ENCODE measurements at places on chromosomes 2 and 18.

DNA sequence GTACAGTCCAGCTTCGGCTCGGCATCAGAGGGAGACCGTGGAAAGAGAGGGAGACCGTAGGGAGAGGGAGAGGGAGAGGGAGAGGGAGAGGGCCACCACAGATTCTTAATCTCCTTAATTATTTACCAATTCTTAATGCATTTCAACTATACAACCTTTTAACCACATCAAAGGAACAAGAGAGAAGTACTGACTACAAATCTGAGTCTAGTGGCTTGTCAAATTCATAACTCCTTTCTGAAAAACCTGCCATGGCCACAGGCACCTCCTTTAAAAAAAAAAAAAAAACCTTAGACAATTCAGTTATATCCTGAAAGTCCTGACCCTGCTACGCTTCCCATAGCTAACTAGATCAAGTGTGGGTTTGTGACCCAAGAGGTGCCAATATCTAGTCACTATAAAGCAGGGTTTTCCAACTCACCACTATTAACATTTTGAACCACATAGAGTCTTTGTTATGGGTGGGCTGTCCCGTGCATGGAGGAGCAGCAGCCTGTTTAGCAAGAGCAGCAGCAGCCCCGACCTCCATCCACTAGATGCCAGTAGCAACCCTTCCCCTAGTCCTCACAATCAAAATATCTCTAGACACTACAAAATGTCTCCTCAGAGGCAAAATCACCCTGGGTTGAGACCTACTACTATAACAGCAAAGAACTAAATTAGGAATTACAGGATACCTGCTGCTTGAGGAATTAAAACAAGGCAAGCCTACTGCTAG is 6.8 kb downstream of the ESCO1 start:
- no peak for DNase-seq
- no peak overlapping the region for H3K27ac ChIP-seq
- H3K27me3 ChIP-seq = no peaks in the 10 kb centered on the region
- H3K4me3 ChIP-seq = no peak overlapping the region
- H3K4me1 ChIP-seq = peaks cover 6% of the 10 kb centered on the region
- H3K36me3 ChIP-seq = no peaks in the 10 kb centered on the region

- H3K27me3 ChIP-seq = no peaks in the 10 kb centered on the region
- H3K36me3 ChIP-seq = no peaks in the 10 kb centered on the region
- peak overlapping the region; percentile 40 for H3K27ac ChIP-seq
Observed at GRCh38 chr2:177239932-177240630, 24.4 kb downstream of the NFE2L2 start.

DNA sequence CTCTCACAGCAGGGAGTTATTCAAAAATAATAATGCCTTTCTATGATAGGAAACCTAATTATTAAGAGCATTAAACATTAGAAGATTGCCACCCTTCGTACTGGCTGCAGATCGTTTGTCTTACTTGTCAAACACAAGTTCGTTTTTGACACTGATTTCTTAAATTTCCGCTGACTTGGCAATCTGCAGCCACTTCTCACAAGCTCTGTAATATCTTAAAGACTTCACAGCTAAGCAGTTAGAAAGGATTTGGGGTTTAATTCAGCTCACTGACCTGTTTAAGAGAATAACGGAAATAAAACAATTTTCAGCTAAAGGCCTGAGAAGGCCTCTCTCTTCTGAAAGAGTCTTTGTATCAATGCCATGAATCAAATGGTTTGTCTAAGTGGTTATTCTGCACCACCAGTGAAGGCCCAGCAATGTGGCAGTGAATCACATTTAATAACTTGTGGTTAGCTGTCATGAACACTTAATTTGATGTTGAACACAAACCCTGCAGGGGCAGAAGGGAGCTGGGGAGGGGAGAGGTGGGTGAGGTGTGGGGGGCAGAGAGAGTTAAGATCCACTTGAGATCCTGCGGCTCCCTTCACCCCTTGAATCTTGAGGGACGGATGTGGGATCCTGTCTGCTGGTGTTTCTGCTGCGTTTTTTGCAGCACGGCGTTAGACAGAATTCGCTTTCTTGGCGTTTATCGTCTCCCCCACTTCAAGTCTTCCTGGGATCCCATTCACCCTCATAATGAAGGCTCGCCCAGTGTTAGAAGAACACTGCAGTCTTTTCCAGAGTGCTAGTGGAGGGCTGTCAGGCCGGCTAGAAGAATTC is 145.4 kb upstream of the SATB2 start:
- H3K27me3 ChIP-seq = no peaks in the 10 kb centered on the region
- no peak for DNase-seq
- H3K27ac ChIP-seq = no peak overlapping the region
- no peaks in the 10 kb centered on the region for H3K4me1 ChIP-seq
- no peaks in the 10 kb centered on the region for H3K36me3 ChIP-seq

DNA sequence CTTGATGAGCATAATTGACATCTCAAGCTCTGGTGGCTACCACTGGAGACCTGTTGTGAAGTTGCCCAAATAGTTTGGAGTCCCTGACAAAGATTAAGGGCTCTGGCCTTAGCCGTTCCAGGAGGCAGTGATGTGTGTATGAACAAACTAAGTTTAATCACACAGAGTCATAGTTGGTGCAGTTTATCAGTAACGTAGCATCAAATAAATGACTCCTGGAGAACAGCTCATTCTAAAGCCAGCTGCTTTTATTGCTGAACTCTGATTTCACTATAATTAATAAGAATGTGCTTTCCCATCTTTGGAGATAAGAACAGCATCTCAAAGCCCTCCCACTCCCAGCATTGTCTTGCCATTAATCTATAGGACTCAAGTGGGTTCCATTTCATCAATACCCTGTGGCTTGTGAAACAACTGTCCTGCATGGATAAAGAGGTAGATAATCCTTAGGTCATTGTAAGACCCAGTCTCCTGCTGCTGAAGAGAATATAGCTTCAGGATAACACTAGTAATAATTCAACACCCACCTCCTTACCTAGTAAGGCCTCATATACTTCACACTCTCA is 211.4 kb upstream of the THUMPD2 start:
- H3K4me1 ChIP-seq = no peaks in the 10 kb centered on the region
- no peak overlapping the region for H3K4me3 ChIP-seq
- no peaks in the 10 kb centered on the region for H3K27me3 ChIP-seq

DNA sequence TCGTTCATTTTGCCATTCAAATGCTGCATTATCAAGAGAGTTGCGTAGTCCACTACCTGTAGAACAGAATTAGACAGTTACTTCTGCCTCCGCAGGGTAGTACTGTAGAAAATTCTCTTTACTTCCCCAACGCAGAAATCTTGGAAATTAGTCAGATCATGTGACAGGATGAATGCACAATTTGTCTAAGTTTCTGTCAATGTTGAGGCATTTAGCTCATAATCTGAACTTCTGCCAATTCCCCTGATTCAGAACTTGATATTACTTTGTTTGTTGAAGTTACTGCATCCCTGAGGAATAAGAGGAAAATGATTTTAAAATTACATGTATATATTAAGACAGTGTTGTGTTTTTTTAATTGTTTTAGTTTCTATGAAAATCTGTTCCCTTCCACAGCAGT is 83.4 kb downstream of the TTC27 start:
- H3K27me3 ChIP-seq = no peaks in the 10 kb centered on the region
- peaks cover 13% of the 10 kb centered on the region for H3K36me3 ChIP-seq
- no peak for DNase-seq
- H3K27ac ChIP-seq = no peak overlapping the region
- H3K4me3 ChIP-seq = no peak overlapping the region
- no peaks in the 10 kb centered on the region for H3K4me1 ChIP-seq

DNA sequence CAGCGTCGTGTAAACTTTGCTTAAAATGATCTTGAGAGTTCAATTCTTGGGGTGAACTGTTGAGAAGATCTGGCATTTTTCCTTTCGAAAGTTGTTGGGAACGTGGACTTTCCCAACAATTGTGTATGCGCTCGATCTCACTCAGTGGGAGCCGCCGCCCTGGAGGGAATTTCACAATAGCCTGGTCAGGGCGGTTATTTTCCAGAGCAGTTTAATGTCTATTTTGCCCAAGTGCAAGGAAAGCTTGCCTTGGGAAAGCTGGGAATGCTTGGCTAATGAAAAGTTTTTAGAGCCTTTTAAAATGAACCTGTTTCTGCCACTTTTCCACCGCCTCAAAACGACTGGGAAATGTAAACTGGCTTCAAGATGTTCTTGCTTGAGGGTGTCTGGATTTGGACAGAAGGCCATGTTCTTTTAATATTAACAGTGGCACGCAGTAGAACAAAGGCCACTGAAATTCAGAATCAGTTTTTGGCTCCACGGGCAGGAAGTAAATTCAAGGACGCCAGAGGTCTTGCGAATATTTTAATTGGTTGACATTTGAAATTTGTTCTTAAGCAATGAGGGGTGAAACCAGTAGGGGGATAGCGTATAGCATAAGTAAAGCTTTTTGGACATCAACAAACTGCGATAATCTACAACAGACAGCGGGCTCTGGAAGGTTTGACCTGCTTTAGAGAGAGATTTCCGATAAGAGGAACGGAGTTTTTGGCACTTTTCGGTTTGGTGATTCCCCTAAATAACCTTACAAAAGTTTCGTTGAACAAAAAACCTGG is 1.2 kb downstream of the CFLAR start:
- H3K27me3 ChIP-seq = no peaks in the 10 kb centered on the region
- no peak for DNase-seq
- peak overlapping the region; percentile 87 for H3K4me3 ChIP-seq
- H3K36me3 ChIP-seq = no peaks in the 10 kb centered on the region

- H3K4me3 ChIP-seq = no peak overlapping the region
- H3K27ac ChIP-seq = no peak overlapping the region
- no peak for DNase-seq
- H3K4me1 ChIP-seq = no peaks in the 10 kb centered on the region
Observed at GRCh38 chr2:200172521-200172920, 134.0 kb upstream of the SPATS2L start.

GRCh38 chr2:127220102-127220767 is at the start of gene CYP27C1:
TSS of gene CYP27C1 (minus strand) at chr2:127220299. CDS start at chr2:127220270, 29 bp downstream.
- no peak for DNase-seq
- H3K4me1 ChIP-seq = peaks cover 18% of the 10 kb centered on the region
- peak within 1 kb of the TSS; percentile 35 for H3K4me3 ChIP-seq
- no peaks in the 10 kb centered on the region for H3K36me3 ChIP-seq
- peaks cover 42% of the 10 kb centered on the region for H3K27me3 ChIP-seq

DNA sequence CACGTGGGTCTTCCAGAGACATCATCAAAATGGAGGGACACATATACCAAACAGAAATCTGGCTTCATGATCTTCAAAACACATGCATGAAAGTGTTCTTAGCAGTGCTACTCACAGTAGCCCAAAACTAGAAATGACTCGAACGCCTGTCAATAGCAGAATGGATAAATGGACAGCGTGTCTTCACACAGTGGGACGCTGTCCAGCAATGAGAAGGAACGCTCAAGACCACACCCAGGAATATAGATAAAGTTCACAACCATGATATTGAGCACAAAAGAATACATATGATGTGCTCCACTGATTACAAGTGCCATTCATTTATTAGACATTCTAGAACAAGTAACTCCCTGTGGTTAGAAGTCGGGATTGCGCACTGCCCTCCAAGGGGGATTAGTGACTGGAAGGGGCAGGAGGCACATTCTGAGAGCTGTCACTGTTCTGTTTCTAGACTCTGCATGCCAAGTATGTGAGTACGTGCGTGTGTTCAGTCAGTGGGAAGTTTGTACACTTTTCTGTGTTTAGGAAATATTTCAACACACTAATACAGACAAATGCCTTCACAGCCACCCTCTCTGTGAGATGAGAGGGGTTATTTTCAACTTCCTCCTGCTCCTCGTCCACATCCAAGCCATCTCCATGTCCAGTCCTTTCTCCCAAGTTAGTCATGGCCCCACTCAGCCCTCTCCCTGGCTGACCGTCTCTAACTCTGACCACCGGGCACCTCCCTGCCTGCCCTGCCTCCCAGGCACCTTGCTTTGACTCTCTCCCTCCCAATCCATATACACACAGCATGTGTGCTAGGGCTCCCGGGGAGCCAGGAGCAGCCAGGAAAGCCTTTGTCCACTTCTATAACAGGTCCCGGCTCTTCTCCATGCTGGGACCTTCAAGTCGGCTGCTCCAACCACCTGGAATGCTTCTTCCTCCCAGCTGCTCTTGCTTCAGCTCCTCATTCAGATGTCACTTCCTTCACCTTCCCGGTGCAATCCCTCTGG is 26.9 kb upstream of the TNS1 start:
- no peak for DNase-seq
- H3K27me3 ChIP-seq = no peaks in the 10 kb centered on the region
- H3K36me3 ChIP-seq = no peaks in the 10 kb centered on the region
- no peak overlapping the region for H3K27ac ChIP-seq
- peaks cover 4% of the 10 kb centered on the region for H3K4me1 ChIP-seq

DNA sequence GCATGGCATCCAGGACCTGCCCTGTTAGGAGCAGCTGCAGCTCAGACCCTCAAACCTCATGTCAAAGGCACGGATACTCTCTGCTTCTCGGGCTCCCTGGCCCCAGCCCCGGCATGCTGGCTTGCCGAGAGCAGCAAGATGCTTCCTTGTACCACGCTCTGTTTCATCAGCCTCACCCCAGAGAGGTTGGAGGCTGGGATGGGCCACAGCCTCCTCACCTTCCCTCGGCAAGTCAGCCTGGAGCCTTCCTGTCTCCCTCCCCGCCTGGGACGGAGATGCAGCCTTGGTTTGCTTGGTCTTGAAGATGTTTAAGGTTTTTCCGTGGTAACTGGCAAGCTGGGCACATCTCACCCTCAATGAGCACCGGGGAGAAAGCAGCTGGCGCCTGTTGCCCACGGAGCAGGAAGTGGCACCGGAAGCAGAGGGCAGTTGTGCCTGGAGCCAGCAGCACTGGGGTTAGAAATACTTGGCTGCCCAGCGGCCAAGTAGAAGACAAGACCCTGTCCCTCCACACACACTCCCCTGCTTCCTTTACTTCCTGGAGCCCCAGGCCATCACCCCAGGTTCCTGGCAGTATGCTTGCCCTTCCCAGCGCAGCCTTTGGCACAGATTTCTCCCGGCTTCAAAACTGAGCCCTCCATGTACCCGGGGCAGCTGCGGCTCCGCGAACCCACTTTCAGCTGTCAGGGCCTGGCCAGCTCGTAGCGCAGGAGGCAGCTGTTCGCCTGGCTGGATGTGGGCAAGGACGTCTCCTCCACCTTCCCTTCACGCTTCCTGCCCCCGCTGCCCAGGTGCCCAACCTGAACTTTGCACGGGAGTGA is 17.4 kb downstream of the FBLN7 start:
- peak; percentile 24 for DNase-seq
- no peaks in the 10 kb centered on the region for H3K36me3 ChIP-seq
- no peaks in the 10 kb centered on the region for H3K27me3 ChIP-seq
- peak overlapping the region; percentile 14 for H3K27ac ChIP-seq
- H3K4me1 ChIP-seq = peaks cover 23% of the 10 kb centered on the region
- H3K4me3 ChIP-seq = peak overlapping the region; percentile 47

GRCh38 chr2:226306969-226307368 is 492.7 kb downstream of the IRS1 start:
- no peaks in the 10 kb centered on the region for H3K4me1 ChIP-seq
- H3K4me3 ChIP-seq = no peak overlapping the region
- no peaks in the 10 kb centered on the region for H3K27me3 ChIP-seq
- DNase-seq = no peak

- H3K27ac ChIP-seq = no peak overlapping the region
- no peak overlapping the region for H3K4me3 ChIP-seq
- DNase-seq = no peak
- no peaks in the 10 kb centered on the region for H3K4me1 ChIP-seq
- H3K27me3 ChIP-seq = no peaks in the 10 kb centered on the region
Observed at GRCh38 chr18:9596226-9596625, 18.1 kb downstream of the PPP4R1 start.
